ENCODE measurements at places on chromosomes 11 and 22. TPM values are rescaled to one million over a fixed set of nuclear protein-coding genes. Genes with fewer than 3 reads are reported as not detected.

DNA sequence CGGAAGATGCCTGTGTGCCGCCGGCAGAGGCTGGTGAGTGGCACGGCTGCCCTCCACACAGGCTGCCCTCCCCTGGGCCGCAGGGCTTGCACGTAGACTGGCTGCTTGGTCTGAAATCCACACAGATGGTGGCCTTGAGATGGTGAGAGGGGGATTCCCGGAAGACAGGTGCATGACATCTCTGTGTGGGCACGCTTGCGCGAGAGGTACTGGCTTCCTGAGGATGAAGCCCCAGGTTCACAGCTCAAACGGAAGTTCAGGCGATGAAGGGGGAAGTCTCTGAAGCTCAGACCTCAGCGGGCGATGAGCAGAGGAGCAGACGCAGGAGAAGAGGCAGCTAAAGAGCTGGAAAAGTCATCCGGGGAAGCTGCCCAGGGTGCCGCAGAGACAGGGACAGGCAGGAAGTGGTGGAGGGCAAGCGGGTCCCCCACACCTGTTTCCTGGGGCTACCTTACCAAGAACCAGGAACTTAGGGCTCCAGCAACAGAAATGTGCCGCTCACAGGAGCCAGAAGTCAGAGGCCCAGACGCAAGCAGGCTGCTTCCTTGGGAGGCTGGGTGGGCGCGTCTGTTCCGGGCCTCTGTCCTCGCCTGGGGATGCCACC lies 7.2 kb downstream of the CRELD2 start:
- no peaks in the 10 kb centered on the region for H3K36me3 ChIP-seq
- no peaks in the 10 kb centered on the region for H3K4me1 ChIP-seq
- no peak overlapping the region for H3K4me3 ChIP-seq
- H3K27me3 ChIP-seq: no peaks in the 10 kb centered on the region
- no peak for DNase-seq
- H3K27ac ChIP-seq: no peak overlapping the region

- no peak overlapping the region for H3K27ac ChIP-seq
- H3K4me1 ChIP-seq: no peaks in the 10 kb centered on the region
- H3K27me3 ChIP-seq: no peaks in the 10 kb centered on the region
- no peak overlapping the region for H3K4me3 ChIP-seq
Measured at GRCh38 chr11:16402654-16403447, 46.5 kb upstream of the SOX6 start.

PLAAT4 gene
- 56.4 TPM for total RNA-seq

TPST2 gene
- total RNA-seq: 20.6 TPM

- H3K4me3 ChIP-seq: no peak overlapping the region
- H3K27me3 ChIP-seq: no peaks in the 10 kb centered on the region
- peak overlapping the region; percentile 83 for H3K27ac ChIP-seq
- H3K4me1 ChIP-seq: peaks cover 20% of the 10 kb centered on the region
- no peak for DNase-seq
- no peaks in the 10 kb centered on the region for H3K36me3 ChIP-seq
Measured at GRCh38 chr22:38882972-38883622, 11.1 kb upstream of the CBX6 start.

- H3K36me3 ChIP-seq: no peaks in the 10 kb centered on the region
- H3K4me1 ChIP-seq: no peaks in the 10 kb centered on the region
- H3K27ac ChIP-seq: no peak overlapping the region
Measured at GRCh38 chr22:46746192-46746591, 8.1 kb upstream of the CERK start.

GRCh38 chr22:43042101-43042780 lies 27.3 kb upstream of the PACSIN2 start:
- DNase-seq: no peak
- no peaks in the 10 kb centered on the region for H3K36me3 ChIP-seq
- no peaks in the 10 kb centered on the region for H3K27me3 ChIP-seq
- no peak overlapping the region for H3K27ac ChIP-seq

DNA sequence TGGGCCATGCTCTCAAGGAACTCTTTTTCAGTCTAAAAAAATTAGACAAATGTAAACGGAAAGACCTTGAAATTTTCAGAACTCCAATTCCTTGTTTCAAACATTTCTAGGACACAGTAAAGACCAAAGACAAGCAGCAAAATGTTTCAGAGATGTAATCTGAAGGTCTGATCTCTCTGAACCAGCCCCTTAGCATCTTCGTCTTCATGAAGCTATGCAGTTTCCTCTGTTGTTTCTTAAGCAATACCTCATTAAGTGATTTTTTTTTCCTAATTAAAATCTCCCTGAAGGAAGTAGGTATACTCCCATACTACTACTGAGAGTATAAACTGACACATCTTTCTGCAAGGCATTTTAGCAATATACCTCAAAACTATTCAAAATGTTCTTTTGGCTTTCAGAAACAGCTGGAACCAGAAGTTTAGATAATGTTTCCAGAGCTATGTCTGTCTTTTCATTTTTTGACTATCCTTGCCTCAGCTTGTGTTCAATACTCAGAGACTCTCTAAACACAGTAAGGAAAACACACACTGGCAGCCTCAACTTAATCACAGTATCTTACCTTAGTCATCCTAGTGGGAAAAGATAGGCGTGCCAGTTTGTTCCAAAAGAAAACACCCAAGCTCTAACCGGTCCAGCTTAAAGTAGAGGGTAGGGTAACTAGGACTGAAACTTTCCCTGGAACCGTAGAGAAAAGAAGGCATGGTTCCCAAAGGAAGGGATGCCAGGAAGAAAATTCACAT lies 25.1 kb downstream of the SBF2 start:
- no peaks in the 10 kb centered on the region for H3K36me3 ChIP-seq
- no peak overlapping the region for H3K4me3 ChIP-seq
- no peaks in the 10 kb centered on the region for H3K27me3 ChIP-seq
- peaks cover 6% of the 10 kb centered on the region for H3K4me1 ChIP-seq

DNA sequence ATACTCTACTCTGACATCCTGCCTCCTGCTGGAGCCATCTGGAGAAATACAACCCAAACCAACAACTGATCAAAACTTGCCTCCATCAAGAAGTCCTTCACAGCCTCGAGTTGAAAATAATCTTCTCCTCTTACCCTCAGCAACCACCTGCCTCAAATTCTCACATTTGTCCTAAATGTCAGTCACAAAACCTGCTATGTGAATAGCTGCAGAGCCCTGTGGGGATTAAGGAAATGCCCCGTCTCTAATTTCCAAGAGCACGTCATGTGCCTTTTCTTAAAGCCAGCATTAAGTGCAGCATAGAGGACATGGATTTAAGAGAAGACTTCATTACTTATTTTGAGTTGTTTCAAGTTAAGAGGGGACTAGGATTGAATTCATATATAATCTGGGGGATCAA lies 105.9 kb downstream of the TRPC6 start:
- DNase-seq: no peak
- H3K27me3 ChIP-seq: no peaks in the 10 kb centered on the region
- no peak overlapping the region for H3K27ac ChIP-seq
- no peaks in the 10 kb centered on the region for H3K4me1 ChIP-seq

- no peaks in the 10 kb centered on the region for H3K27me3 ChIP-seq
- H3K27ac ChIP-seq: no peak overlapping the region
Measured at GRCh38 chr11:96647621-96648020, 257.8 kb downstream of the JRKL start.

DNA sequence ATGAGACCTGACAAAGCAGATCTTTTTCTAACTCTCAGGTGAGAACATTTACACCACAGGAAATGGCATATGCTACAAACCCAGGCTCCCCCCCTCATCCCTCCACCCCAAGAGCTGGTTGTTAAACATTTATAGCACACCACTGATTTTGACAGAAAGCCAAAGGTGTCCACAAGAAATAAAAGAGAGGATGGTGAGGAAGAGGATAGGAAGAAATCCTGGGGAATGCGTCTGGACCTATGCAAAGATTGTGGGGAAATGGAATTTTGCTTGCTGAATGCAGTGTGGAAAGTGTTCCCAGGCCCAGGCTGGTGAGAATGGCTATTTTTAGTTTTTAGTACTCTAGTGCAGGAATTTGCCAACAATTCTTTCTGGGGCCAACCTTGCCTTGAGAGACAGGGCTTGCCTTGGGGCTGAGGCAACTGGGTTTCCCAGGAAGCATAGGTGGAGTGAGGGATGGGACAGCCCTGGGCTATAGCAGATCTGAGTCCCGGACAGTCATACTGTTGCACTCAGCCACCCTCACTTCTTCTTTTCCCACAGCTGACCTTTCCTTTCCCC lies 163.9 kb downstream of the ADAMTS15 start:
- no peaks in the 10 kb centered on the region for H3K27me3 ChIP-seq
- H3K4me3 ChIP-seq: no peak overlapping the region
- peaks cover 15% of the 10 kb centered on the region for H3K4me1 ChIP-seq
- no peak for DNase-seq
- H3K27ac ChIP-seq: no peak overlapping the region
- no peaks in the 10 kb centered on the region for H3K36me3 ChIP-seq

KRTAP5-9 gene
- not detected for total RNA-seq

DNA sequence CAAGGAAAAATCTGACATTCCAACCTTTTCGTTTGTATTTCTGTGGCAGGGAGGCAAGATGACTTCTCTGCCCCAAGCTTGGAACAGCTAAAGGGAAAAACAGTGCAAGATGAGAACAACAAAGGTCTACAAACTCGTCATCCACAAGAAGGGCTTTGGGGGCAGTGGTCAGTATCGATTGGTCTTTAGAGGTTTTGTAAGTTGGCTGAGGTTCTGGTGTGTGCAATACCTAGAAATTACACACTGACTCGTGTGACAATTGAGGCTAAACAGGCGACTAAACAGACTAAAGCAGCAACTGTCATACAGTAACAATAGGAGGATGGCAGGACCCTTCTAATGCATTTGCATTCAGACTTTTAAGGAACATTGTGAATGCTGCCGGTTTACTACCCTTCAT lies 994 bp downstream of the DEPDC5 start:
- H3K4me3 ChIP-seq: peak overlapping the region; percentile 82
- H3K4me1 ChIP-seq: peaks cover 6% of the 10 kb centered on the region
- no peak for DNase-seq
- H3K27me3 ChIP-seq: no peaks in the 10 kb centered on the region
- H3K36me3 ChIP-seq: no peaks in the 10 kb centered on the region
- H3K27ac ChIP-seq: peak overlapping the region; percentile 97

DNA sequence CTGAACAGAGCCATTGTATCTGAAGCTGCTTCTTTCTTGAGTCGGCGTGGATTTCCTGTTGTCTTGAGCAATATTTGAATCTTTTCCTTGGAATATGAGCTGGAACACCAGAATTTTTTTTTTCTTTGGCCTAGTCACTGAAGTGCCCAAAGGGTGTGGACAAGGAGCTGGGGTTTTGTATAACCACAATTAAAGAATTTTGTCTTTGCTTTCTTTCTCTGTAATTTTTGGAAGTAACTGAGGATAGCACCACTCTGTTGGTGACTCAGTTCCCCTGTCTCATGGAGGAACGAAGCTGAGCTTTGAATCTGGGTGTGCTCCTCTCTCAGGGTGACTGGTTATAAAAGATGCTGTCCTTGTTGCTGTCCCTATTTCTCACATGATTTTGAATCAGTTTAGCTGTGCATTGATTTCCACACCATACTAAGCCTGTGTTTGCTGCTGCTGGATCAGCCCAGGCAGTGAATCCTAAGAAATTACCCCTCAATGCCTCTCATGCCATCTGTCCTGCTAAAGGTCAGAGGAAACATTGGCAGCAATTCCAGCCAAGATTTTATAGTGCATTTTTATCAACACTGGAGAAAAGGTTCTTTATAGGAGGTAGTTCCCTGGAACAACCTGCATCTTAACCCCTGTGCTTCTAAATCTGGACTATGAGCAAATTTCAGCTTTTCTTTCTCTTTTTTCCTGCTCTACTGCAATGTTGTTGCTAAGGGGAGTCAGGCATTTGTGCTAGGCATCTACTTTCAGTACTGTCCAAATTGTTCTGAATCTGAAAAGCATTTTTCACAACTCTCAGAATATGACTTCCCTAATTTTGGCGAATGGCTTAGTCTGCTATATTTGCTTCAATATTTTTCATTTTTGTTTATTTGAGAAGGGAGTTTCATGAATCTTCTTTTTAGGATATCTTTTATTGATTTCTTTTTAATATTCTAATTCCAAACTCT lies 540.8 kb downstream of the SOX6 start:
- no peaks in the 10 kb centered on the region for H3K27me3 ChIP-seq
- H3K27ac ChIP-seq: no peak overlapping the region
- H3K36me3 ChIP-seq: no peaks in the 10 kb centered on the region
- peaks cover 2% of the 10 kb centered on the region for H3K4me1 ChIP-seq

- H3K4me1 ChIP-seq: no peaks in the 10 kb centered on the region
- DNase-seq: peak; percentile 19
- H3K27ac ChIP-seq: no peak overlapping the region
- H3K36me3 ChIP-seq: no peaks in the 10 kb centered on the region
Measured at GRCh38 chr11:2542406-2542805, 97.6 kb downstream of the KCNQ1 start.

Measured in ovary (tissue), 10 donors.